GM18507 (cell line): ENCODE measurements at places on chromosomes 5 and 9.

DNA sequence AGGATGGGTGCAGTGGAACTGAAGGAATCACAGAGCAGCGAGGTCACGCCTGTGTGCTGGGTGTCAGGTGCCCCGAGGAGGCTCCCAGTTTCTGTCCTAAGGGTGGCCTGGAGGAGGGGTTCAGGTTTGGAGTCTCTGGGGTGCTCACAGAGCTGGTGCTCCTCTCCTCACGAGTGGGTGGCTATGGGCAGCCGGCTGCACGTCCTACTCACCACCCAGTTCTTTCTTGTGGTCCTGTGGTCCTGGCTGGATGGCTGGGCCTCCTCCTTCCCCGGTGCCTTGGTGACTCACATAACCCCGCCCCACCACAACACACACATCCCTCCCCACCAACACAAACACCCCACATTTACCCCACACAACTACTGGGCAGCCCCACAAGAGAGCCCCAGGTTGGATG, 9.9 kb upstream of the PTGS1 start:
- no peak for DNase-seq

GRCh38 chr9:22041775-22042174, 32.7 kb upstream of the CDKN2B start:
- no peak for DNase-seq

DNA sequence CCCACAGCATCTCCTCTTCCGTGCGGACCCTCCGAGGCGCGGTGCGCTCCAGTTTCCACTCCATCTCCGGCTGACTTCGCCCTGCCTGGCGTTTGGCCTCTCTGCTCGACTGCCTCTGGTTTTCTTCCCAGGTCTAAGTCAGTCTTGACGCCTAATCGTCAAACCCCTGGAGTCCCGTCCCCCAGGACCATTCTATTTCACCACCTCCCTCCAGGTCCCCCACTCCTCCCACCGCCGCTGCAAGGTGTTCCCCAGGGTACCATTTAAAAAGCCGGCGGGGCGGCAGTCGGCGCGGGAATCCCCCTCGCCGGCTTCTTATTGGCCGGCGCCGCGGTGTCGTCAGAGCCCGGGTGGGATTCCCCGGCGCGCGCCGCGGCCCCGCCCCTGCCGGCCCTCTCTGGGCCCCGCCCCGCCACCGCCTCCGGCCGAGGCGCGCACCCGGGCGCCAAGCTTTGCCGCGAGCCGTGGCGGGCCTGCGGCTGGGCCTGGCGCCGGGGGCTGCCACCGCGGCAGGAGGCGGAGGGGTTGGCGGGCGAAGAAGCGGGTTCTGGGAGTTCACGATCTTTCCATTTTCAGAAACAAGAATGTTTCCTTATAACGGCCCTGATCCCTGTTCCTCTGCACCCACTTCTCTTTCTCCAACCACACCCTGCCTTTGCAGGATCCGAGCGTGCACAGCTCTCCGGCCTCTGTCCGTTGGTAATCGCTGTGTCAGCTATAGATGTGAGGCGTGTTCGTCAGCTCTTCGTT, at the start of gene CDC20B:
CDC20B (minus strand) TSS at position 241 of the 750 bp plus-strand sequence; CDS start at position 64, 177 bp downstream.
- peak; percentile 83 for DNase-seq

GRCh38 chr9:109270971-109271925, 49.6 kb downstream of the EPB41L4B start:
- DNase-seq, result no peak

DNA sequence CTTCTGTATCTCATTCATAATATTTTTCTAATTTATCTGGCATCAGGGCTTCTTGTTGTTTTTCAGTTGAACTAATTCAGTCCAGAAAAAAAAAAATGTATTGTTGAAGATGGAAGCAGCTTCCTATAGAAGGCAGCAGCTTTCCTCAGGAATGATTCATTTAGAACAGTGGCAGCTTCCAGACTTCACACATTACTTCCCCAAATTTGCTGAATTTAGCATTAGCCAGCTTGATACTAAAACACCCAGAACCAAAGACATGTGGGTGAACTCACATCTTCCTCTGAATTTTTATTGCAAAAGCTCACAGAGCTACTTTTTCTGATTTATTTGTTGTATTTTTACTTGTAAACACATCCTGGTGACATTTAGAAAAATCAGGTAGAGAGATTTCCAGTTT, 53.8 kb downstream of the HCN1 start:
- no peak for DNase-seq

DNA sequence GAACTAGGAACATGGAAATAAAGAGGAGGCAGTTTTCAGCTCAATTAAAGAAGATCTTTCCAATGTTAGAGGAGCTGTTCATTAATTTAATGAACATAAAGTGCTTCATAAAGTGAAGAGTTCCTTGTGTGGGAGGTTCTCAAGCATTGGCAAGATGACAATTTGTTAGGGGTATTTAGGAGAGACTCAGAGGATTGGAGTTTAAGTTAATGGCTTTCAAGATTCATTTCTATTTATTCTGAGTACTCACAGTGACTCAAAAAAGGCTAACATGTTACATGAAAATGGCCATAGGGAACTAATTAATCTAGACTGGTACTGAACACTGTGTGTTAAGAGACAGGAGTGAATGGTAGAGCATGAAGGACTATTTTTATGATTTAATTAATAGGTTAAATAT, 55.4 kb upstream of the CDH12 start:
- DNase-seq, result no peak
